ENCODE measurements at places on chromosomes 1 and 21.

- no peak for DNase-seq
Measured at GRCh38 chr1:101843160-101843559, 153.6 kb downstream of the OLFM3 start.

DNA sequence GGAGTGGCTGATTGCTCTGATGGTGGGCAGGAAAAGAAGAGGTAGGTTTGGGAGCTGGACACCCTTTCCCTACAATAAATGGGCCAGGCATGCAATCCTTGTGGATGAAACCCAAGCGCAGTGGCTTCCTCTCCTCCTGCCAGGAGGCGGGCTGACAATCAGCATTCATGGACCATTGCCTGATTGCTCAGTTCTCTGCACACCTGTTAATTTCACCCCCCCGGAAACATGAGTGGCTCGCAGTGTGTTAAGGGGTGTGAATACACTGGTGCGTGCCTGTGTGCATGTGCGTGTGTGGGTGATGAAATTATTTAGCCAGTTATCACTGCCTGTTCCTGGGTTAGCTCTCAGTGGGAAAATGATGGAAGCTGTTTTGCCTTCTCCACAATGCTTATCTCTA, 310.7 kb downstream of the PCP4 start:
- no peak for DNase-seq

GRCh38 chr21:33390479-33390878, 12.7 kb upstream of the IFNGR2 start:
- DNase-seq: no peak

DNA sequence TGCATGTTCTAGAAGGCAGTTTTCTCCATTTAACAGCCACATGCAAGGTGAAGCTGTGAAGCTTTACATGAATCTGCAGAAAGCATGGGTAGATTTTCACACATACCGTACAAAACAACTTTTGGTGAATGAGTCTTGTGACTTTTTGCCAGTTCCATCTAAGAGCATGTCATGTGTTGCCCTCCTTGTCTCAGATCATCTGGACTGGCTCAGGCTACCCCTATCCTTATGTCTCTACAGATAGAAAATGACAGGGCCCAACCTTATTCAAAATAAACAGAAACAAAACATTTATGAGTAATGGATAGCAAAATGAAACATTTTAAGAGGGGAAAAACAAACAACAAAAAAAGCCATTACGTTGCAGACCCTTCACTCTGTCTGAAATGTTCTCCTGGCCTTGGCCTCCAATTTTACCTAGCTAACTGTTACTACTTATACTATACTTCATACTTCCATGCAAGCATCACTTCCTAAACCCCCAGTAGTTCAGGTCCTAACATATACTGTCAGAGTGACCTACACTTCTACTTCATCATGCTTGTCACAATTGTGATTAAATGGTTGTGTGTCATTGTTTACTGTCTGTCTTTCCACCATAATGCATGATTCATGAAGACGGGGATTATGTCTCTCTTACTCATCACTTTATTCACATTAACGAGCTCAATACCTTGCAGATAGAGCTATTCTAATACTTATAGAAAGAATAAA, 39.0 kb downstream of the LRRC8C start:
- peak; percentile 79 for DNase-seq

- no peak for DNase-seq
Measured at GRCh38 chr1:81804312-81804711, 3.6 kb downstream of the ADGRL2 start.

DNA sequence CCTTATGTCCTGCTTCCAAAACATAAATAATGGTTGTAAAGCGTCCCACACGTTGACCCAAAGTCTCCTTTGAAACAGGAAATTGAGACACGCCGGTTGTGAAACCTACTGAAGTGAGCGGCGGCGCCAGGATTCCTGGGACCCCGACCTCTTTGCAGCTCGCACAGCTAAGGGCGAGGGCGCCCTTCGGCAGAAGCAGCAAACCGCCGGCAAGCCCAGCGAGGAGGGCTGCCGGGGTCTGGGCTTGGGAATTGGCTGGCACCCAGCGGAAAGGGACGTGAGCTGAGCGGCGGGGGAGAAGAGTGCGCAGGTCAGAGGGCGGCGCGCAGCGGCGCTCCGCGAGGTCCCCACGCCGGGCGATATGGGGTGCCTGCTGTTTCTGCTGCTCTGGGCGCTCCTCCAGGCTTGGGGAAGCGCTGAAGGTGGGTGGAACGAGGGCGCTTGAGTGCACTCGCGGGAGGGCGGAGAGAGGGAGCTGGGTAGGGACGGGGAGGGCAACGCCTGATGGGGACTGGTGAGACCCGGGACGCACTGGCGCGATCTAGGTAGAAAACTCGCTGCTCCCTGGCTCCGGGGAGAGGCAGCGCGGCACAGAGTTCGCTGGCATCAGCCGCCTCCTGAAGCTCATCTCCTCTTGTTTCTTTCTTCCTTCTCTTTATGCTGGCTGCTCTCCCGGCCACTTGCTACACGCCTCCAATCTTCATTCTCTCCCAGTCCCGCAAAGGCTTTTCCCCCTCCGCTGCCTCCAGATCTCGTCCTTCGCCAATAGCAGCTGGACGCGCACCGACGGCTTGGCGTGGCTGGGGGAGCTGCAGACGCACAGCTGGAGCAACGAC, at the start of gene CD1D:
Gene CD1D (plus strand): TSS at position 155 of the 836 bp plus-strand sequence. CDS start 207 bp downstream, at position 362.
- DNase-seq: no peak

DNA sequence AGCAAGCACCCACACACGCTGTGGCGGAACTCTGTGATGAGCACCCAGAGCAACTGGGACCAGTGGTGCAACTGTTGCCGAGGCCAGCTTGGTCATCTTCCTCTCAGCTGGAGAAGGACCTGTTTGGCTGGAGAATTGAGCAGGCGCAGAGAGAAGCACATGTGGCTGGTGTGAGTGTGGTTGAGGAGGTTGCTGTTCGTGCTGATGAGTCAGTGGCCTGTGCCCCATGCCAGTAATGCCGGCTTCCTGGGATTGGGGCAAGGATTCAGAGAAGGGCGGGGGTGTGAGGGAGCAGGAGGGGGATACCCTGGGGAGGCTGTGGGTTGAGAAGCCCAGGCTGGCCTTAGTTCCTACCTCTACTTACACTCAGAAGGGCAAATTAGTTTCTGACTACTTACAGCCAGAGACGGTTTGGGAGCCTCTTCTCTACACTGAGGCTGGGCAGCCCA, 57.5 kb upstream of the EPS8L3 start:
- DNase-seq: peak; percentile 98

- no peak for DNase-seq
Measured at GRCh38 chr1:223870617-223871574, 25.1 kb upstream of the TP53BP2 start.

DNA sequence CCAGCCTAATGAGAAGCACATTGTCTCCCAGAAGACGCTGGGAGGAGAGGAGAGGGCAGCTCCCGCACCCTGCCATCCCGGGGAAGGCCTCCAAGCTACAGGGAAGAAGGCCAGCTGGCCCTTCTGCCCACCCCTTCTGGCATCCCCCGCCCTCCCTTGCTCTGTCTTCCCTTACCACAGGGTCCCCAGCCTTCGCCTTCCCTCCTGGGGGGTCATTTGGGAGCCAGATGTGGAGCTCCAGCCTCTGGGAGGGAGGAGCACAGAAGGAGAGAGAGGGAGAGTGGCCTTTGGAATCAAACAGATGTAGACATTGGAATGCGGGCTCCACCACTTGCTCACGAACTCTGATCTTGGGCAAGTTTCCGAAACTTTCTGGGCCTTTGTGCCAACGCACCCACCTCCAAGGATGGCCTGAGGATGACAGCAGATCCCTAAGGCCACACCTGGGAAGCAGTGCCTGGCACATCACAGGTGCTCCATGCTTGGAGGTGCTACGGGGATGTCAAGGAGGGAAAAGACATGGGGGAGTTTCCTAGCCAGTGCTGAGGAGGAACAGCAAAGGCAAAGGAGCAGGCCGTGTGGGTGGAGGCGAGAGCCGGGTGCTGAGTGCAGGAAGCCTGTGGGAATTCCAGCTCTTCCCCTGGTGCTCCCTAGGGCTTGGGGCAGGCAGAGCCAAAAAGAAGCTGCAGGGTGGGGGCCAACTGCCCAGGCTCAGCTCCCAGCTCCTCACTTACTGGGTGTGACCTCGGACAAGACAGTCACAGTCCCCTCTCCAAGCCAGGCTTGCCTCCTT, 23.1 kb upstream of the RSPO1 start:
- DNase-seq: no peak

GRCh38 chr1:230518511-230518910, 92.4 kb upstream of the PGBD5 start:
- DNase-seq: no peak

- DNase-seq: peak; percentile 44
Measured at GRCh38 chr1:228166170-228166936, 749 bp downstream of the IBA57 start.

- peak; percentile 28 for DNase-seq
Measured at GRCh38 chr1:71298633-71299032, 217.8 kb upstream of the ZRANB2 start.

- DNase-seq: no peak
Measured at GRCh38 chr1:46423574-46424240, 29.6 kb downstream of the FAAH start.

Data from HCEC 1CT (cell line).